ENCODE measurements at places on chromosomes 1 and 21.

- DNase-seq: no peak
These were observed 28.6 kb upstream of the IFNAR1 start for GRCh38 chr21:33296156-33296555.

DNA sequence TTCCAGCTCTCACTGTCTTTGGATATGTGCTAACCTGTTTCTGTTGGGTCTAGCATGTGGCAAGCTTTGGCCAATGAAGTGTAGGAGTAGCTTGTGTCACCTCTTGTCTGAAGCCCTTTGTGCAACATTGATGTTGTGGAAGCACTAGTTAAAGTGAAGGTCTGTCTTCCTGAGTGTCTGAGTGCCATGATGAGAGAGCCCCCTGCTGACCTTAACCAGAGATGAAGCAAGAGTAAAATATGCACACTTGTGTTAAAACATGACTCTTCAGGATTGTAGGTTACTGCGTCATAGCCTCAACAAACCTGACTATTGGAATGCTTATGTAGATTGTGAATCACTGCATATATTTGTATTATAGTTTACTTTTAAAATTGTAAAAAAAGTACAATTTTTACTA lies 103.7 kb downstream of the NCAM2 start:
- no peak for DNase-seq

- DNase-seq: peak; percentile 87
These were observed 11.5 kb upstream of the HCRTR1 start for GRCh38 chr1:31605908-31606427.

DNA sequence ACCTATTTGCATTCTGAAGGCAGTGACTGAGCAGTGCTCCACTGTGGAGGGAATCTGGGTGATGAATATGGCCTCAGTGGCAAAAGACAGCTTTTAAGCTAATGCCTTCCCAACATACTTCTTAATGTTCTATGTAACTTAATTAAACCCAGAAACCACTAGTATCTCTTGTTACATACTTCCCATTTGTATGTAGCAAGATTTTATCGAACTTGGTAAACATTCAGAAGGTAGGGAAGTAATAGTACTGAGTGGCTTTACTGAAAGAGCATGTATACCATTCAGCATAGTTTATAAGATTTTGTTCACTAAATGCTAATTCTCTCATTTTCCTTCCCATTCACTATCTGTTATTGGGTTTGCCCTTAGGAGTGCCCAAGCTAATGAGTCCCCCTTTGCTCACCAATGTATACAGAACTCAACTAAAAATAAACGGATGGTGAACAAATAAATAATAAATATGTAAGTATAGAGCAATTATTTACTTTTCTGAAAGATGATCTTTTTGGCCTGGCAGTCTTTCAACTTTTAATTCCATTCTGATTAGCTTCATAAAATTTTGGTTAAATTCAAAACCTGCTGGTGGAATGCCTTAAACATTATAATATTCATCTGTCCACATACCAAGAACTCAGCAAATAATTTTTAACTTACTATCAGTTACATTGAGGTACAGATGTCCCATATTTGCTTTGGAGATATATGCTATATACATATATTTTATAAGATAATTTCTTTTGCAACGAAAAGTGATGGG lies 204.4 kb downstream of the APP start:
- DNase-seq: no peak

GRCh38 chr1:28582248-28582615 lies 9.8 kb upstream of the RAB42 start:
- peak; percentile 16 for DNase-seq

GRCh38 chr1:198846556-198846955 lies 207.7 kb downstream of the PTPRC start:
- DNase-seq: no peak

DNA sequence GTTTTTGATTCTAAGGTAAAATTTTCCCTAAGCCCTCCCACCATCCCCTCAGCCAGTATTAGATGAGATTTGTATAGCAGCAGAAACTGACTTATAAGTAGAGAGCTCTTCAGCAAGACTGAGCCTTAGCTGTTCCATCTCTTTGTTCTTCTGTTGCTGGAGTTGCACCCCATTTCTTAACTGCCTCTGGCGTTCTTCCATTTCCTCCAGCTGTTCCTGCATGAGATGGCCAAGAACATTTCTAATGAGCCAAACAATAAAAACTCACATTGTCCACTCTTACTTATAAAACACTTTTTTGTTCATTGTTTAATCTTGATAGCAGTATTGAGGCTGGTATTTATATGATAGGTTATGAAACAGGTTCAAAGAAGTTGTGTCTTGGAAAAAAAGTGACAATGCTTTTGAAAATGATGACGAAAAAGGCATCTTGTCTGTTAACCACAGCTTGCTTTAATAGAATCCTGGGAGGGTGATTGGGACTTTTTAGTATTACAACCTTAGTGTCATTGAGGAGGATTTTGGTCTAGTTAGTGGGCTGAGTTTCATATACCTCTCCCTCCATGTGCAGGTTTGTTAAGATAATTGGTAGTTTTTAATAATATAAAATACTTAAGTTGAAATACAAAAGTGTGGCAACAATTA lies 18.3 kb downstream of the SYNC start:
- no peak for DNase-seq

DNA sequence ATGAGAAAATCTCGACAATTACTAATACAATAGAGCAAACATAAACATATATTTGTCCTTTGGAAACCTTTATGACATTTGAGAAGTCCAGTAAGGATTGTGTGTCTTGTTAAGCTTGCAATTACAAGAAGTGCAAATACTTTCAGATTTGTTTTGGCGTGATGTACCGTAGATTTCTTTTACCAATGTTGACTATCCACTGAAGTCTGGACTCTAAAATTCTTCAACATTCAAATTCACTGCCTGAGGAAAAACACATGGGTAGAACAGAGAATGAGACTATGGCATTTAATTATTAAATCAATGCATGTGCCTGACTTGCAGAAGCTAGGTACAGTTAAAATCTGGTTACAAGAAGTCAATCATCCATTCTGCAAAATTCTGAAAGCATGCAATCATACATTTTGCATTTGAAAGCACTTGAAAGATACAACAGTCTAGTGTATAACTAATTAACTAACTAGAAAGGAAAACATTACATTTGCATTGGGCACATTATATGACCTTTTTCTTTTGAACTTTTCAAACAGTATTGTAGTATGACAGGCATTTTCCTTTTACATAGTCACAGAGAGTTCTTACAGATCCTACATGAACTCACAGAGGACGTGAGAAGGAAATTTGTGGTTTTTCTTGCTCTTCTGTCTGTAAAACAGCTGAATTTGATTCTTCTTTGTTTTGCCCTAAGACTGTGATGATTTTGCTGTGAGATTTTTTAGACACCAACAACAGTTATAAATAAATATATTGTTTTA lies 511.1 kb upstream of the ADGRL4 start:
- DNase-seq: no peak

DNA sequence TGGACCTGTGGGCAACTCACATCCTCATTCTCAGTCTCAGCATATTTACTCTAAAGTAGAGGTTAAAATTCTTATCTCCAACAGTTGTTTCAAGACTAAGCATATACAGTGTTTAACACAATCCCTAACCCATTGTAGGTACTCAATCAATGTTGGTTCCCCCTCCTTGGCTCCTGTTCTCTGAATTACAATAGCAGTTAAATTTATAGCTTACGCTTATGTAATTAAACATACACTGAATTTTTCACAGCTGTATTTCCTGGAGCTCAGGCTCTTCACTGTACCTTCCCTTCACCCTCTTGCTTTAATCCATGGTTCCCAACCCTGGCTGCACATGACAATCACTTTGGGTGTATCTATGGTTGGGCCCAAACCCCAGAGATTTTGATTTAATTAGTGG lies 89.4 kb downstream of the LPAR3 start:
- no peak for DNase-seq

- DNase-seq: no peak
These were observed 26.7 kb upstream of the TP53BP2 start for GRCh38 chr1:223872308-223872901.

DNA sequence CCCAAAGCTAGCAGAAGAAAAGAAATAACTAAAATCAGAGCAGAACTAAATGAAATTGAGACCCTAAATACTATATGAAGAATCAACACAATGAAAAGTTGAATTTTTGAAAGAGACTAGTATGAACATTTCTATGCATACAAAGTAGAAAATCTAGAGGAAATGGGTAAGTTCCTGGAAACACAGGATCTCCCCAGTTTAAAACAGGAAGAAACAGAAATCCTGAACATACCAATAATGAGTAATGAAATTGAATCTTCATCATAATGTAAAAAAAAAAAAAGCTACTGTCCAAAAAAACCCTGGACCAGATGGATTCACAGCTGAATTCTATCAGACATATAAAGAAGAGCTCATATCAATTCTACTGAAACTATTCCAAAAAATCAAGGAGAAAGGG lies 233.5 kb downstream of the PLPP3 start:
- no peak for DNase-seq

DNA sequence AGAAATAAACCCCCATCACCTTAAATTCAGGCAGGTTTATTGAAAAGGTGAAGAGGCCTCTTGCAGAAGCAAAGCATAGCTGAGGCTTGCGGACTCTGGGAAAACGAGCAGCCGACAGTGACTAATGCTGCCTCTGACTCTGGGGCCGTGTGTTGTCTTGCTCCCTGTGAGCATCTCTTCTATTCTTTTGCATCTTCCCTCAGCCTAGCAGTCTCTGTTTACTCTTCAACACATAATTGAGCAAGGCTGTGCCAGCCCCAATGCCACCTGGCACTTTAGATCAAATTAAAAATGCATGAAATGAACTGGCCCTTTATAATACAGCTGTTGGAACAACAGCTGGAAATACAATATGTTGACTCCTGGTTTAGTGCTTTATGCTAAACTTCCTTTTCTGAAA lies 18.4 kb upstream of the REG4 start:
- no peak for DNase-seq

DNA sequence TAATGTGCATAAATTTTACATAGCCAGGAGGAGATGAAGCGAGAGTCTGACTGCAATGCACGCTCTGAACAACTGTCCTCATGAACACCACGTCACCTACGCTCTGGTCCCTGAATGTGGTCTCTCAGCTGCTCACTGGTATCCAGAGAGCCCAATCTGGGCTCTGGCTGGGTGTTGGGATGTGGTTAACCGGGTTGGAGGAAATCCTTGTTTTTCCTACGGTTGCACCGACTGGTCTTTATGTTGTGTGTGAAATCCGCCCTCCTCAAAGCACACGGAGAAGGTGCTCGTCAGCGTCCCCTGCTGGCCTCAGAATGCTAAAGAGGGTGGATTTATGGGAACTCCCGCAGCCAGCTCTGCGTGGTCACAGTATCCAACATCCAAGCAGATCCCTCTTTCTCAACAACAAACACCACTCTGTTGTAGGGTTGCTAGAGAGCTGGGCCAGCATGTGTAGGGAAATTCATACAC lies 51.8 kb upstream of the FAM89A start:
- peak; percentile 23 for DNase-seq

- DNase-seq: no peak
These were observed 42.3 kb downstream of the GNG4 start for GRCh38 chr1:235607284-235607683.

Data from activated CD4-positive, alpha-beta T cell treated with anti-CD3 and anti-CD28 coated beads, Interleukin-2, amount 50 U/mL, for 16 hours (primary cell).